Activated CD4-positive, alpha-beta T cell treated with anti-CD3 and anti-CD28 coated beads, Interleukin-2, amount 50 U/mL, for 24 hours (primary cell): ENCODE measurements at places on chromosomes 2 and 18.

GRCh38 chr2:167783261-167784083 is 463.9 kb downstream of the STK39 start:
- no peak for DNase-seq

GRCh38 chr2:134146161-134146560 is 107.7 kb upstream of the MGAT5 start:
- no peak for DNase-seq

DNA sequence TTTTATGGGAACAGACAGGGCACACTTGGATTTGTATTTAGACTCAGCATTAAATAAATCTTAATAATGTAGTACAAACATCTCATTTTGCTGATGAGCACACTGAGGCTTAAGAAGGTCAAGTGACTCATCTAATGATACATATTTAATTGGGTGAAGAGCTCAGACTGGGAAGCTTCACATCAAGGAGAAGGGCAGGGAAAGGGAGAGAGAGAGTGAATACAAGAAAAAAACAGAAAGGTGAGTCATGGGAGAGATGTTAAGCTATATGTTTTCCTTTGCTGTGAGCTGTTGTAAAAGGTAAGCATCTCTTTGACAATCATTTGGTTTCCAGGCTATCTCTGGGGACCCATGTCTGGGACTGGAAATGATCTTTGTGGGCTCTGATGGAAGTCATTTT is 277.8 kb downstream of the SETBP1 start:
- DNase-seq, result no peak

DNA sequence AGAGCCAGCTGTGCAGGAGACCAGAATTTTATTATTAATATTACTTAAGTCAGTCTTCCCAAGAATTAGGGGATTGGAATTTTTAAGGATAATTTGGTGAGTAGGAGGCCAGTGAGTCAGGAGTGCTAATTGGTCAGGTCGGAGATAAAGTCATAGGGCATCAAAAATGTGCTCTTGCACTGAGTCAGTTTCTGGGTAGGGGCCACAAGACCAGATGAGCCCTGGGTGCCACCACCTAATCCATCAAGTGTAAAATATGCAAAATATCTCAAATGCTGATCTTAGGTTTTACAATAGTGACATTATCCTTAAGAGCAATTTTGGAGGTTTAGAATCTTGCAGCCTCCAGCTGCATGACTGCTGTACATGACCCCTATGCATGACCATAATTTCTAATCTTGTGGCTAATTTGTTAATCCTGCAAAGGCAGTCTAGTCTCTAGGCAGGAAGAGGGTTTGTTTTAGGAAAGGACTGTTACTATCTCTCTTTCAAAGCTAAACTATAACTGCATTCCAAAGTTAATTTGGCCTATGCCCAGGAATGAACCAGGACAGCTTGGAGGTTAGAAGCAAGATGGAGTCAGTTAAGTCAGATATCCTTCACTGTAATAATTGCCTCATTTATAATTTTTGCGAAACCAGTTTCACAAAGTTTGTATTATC is 215.9 kb downstream of the RNF152 start:
- no peak for DNase-seq

GRCh38 chr2:62577994-62578781 is 72.2 kb upstream of the TMEM17 start:
- DNase-seq, result no peak

GRCh38 chr18:8930990-8931616 is 171.4 kb upstream of the NDUFV2 start:
- DNase-seq, result no peak

DNA sequence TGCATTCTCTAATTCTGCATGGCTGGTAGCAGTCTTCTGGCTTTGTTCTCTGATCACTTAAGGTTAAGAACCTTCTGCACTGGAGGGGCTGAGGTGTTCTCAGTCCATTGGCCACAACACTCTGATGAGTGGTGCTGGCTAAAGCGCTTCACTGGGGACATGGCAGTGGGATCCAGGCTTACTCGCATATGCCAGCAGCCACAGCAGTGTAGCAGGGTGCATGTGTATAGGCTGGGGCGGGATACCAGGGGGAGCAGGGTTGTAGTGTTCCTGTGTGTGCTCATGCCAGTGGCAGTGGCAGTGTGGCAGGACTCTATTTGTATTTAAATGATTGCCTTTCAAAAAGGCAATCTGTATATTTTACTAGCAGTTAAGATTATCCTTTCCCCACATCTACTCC is 11.1 kb upstream of the TACR1 start:
- no peak for DNase-seq

DNA sequence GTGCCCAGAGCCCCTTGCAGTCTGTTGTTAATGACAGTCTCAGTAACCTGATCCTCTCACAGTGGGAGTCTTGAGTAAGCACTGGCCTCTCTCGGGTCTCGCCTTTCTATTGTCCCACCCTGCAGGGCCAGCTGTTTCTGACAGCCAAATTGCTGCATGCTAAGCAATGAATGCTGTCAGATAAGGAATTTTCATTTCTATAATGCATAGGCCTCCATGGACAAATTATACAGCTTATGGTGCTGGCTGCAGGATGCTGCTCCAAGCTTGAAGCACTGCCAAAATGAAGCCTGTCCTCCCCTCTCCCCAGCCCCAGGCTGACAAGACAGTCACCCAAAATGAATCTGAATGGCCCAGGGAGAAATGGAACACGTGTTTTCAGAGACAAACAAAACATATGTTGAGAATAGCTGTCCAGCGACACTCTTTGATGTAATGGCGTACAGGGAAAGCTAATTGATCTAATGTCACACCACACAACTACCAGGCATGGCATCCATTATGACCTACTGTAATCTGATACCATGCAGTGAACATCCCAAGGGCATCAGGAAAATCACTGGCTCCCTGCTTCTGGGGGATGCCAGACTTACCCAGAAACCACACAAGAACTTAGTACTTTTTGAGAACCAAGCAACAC is 36.8 kb downstream of the ACVR1 start:
- no peak for DNase-seq
